NCI-H1417 treated with DMSO at 0.1 percent for 48 hours (cell line): ENCODE measurements at places on chromosomes 5 and 9.
A peak's percentile ranks its signal among the peaks of the same experiment; 100 is the strongest.

DNA sequence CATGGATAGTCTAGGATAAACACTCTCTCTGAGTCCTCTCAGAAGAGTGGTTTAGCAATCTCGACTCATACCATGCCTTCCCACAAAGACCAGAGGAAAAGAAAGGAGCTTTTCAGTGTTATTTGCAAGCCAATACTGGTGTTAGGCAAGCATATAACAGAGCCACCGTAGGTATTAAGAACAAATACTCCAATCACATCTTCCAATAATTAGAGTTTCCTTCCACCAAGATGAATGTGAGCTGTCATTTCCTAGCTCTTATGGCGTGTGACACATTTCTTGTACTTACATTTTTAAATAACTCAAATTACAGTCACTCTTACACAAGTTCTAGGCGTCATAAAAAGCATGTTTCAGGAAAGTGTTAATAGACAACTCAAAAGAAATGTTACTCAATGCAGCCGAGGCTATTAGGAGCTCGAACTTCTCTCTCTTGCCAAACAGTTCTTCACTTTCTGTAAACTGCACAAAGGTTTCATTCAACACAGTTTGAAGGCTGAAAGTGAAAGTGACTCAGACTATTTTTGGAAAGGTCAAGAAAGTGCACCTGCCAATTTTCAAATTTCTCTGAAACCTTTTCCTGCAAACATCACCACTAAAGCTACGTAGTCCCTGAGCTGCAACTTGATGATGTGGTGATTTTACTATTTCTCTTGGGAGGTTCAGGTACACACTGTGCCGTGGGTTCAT, 153.8 kb downstream of the AUH start:
- no peak for DNase-seq

DNA sequence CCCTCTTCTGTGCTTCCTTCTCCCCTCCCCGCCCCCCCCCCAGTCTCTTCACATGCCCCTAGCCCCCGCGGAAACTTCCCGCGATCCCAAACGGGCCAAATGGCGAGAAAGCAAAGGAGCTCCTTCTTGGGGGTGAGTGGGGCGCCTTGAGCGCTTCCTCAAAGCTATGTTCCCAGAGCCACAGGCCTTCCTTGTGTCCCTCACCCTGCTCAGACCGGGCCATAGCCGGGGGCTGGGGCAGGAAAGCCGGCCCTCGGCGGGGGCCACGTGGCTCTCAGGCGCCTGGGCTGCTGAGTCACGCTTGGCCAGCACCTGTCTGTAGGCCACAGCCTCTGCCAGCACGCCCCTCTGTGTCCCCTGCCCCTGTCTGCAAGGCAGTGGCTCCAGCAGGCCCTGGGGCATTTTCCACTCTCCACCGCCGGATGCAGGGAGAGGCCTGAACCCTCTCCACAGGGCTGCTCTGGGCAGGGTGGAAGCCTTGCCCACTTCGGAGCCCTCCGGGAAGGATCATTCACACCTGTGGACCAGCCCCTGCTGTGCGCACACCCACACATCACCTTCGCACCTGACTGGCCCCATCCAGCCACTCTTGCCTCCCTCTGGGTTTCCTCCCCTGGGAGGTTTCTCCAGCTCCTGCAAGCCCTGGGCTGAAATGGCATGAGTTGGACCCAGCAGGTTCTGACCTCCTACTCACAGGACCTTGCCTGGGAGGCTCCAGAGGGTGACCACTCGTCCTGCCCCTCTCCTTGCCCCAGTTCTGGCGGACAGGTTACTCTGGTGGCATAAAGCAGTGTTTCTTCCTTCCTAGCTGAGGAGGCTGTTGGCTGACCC, 1.2 kb upstream of the SQSTM1 start:
- DNase-seq, result no peak

DNA sequence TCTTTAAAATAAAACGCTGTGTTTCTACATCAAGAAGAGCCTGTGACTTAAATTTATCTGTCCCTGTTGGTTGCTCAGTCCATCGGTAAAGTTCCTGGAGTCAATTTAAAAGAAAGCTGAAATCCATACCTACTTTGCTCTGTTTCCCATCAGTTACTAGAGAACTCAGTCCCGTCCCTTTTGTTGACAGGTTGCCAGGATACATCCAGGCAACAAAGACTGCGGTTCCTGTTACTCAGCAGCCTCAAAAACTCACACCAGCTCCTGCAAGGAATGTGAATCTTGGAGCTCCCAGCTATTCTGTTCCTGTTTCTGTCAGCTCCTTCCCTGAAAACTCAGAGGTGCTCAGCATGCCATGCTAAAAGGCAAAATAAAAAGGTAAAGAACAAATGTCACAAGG, at the start of gene ZNF474:
ZNF474 (plus strand) TSS at position 241 of the 400 bp plus-strand sequence. CDS start 22,445 bp downstream, outside the sequence.
- DNase-seq, result no peak

GRCh38 chr5:123116058-123116457, 27.0 kb downstream of the PRDM6 start:
- DNase-seq, result no peak

DNA sequence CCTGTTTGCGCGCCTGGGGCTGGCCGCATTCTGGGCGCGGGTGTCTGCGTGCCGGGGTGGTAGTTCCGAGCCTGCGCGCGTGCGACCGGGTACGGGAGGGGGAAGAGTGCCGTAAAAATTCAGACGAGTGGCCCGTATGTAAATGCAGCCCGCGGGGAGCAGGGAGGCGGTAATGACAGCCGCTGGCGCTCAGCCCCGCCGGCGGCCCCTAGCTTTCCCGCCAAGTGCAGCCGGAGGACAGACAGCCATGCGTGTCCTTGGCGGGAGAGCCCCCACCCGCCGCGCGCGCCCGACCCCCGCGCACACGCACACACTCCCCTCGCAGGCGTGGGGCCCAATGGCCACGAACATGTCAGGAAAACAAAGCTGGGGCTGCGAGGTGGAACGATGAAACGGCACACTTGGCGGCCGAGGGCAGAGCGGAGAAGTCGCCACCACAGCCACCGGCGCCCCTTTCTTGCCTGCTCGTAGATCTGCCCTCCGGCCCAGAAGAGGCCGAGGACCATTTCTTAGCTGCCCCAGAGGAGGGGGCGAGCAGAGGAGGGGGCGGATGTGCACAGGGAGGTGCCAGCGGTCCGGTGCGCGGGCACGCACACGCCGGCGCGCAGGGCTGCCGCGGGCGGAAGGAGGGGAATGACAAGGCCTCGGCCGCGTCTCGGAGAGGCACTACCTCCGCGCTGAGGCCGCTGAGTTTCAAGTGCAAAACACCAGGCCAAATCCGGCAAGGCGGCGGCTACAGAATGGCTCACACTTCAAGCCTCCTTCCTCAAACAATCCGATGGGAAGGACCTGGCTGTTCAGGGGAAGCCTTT, 208.4 kb downstream of the MEF2C start:
- peak; percentile 27 for DNase-seq

- no peak for DNase-seq
Observed at GRCh38 chr9:93452710-93453046, 703 bp downstream of the FAM120AOS start.

GRCh38 chr9:87717456-87717855, 8.5 kb upstream of the CTSL start:
- no peak for DNase-seq

GRCh38 chr5:83568186-83568585, 96.6 kb downstream of the VCAN start:
- no peak for DNase-seq

DNA sequence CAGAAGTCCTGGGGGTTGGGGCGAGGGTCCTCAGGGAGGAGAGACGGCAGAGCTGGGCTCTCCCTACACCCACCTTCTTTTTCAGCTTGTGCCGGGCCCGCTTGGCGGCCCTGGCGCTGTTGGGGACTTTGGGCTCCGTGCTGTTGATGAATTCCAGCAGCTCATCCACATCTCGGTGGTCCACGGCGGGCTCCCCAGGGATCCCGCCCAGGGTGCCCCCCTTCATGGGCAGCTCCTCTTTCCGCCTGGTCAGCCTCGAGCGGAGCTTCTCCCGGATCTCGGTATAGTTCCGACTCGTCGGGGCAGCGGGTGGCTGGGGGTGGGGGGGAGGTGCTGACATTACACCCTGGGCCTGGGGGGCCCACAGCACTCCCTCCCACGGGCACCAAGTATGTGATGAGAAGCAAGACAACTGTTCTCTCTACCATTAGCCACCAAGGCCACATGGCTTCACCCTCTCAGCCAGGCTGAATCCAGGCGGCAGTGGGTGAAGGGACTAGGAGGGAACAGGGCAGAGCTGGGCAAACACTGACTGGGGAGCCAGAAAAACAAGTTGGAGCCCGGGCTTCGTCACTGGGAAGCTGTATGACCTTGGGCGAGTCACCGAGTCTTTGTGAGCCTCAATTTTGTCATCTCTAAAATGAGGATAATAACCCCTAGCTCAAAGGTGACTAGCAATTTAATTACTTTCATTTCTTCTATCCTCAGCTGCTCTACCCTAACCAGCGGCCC, 14.6 kb upstream of the DDX41 start:
- no peak for DNase-seq

DNA sequence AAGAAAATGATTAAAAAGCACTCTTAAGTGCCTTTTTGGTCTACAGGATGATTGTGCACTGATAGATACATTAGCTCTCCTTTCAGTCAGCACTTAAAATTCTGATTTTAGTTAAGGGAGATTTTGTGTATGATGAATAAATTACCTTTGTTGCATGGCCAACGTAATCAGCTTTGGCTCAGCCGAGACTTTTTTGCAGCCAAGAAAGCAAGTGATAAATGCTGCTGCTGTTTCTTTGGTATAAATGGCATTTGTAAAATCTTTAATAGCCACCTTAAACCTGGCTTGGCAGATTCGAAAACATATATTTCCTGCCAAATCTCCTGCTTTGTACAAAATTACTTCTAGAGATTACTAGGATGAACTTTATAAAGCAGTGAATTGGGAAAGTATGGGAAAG, 147.7 kb downstream of the DCP2 start:
- DNase-seq, result no peak

DNA sequence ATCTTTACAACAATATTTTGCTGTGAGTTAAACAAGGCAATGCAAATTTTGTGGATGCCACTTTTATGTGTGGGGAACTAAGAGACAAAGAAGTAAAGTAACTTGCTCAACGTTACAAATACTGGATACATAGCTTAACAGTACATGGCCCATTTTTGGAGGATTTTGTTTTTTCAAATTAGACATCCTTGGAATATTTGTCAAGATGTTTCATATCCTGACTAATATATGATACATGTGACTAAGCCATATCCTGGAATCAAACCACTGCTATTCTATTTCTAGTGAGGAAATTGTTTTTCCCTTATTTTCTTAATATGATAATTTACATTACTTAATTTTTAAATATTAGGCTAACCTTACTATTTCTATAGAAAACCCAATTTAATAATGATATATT, 529.8 kb downstream of the DMRTA1 start:
- DNase-seq, result no peak

GRCh38 chr5:106691701-106692100, 979.0 kb downstream of the EFNA5 start:
- DNase-seq, result no peak

DNA sequence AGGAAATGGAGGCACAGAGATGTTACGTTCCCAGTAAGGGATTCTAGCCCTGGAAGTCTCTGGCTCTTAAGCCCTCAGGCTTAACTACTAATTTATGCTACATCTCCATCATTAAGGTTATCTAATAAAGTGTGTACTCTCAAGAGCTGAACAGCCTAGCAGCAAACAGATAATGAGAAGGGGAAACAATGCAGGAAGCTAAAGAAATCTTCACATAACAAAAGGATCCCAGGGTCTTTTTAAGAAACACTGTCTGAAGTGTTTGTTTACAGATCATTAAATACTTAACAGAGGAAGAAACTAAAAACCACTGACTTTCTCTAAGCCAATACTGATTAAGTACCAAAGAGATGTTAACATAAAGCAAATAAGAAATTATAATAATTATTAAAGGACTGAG, 129.0 kb downstream of the PAPPA start:
- DNase-seq, result peak; percentile 42

GRCh38 chr9:112852741-112853504, 37.8 kb downstream of the SLC46A2 start:
- DNase-seq, result no peak

DNA sequence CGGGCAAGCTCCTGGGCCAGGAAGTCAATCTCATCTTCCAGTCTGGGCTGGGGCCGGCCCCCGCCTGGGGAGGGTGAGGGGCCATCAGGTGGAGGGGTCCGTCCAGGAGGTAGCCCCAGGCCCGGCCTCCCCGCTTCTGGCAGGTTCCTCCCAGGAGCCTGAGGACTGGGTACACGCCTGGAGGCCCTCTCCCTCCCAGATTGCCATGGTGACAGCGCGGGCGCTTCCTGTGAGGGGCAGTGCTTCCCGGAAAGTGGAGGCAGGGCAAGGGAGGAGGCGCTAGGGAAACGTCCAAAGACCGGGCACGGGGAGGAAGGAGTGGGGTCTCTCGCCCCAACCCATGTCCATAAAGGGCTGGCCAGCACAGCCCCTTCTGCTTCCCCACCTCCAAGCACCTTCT, 4.9 kb downstream of the NPDC1 start:
- no peak for DNase-seq

DNA sequence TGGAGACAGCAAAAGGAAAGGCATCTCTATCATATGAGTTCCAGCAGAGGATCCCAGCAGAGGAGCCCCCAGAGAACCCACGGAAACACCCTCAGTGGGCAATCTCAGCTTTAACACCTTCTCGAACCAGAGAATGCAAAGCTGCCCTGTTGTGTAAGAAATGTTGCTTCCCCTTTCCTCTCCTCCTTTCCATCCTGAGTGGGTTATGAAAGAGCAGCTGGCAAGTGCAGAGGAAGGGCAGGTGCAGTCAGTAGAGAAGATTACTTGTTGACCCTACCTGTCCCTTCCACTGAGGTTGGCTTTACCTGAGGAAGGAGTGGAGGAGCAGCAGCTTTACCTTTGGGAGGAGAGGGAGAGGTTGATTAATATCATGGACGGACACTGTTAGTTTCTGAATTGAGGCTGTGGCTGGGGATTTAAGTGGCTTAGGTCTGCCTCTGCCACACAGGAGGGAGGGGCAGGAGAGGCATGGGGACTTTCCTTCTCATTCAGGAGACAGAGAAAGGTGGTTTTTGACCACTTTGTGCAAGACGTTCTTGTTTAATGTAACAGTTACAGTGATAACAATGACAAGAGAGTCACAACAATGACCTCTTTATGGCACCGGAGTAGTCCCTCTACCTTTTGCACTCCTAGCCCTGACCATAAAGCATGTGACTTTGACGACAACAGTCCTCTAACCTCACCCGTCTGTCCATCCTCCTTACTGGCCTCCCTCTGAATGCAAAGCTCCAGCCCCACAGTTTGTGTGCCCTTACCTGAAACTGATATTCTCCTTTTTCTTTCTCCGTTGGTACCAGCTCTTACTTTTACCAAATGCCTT, 254.8 kb downstream of the NSG2 start:
- no peak for DNase-seq

- no peak for DNase-seq
Observed at GRCh38 chr9:97561501-97561900, 60.0 kb downstream of the TMOD1 start.
